ENCODE measurements at places on chromosomes 12 and 14.

DNA sequence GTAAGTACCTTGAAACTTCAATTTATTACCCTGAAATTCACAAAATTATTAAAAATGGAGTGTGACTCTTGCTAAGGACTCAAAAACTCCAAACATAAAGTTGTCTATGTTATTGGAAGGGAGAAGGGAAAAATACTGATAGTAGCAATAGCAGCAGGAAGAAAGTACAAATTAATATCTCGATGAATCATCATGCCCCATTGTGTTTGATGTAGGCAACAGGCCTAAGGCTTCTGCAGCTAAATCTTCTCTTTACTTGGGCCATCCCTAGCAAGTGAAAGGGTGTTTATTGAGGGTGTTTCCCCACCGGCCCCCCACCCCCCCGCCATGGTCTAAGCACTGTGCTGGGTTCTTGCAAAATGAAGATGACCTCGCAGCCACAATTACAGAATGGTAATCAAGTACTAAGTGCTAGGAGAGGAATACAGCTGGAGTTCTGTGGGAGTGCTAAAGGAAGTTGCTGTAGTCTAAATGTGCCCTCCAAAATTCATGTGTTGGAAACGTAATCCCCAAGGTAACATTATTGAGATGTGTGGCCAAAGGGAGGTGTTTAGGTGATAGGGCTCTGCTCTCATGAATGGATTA is 76.5 kb downstream of the SNAPC1 start:
- no peak for DNase-seq

DNA sequence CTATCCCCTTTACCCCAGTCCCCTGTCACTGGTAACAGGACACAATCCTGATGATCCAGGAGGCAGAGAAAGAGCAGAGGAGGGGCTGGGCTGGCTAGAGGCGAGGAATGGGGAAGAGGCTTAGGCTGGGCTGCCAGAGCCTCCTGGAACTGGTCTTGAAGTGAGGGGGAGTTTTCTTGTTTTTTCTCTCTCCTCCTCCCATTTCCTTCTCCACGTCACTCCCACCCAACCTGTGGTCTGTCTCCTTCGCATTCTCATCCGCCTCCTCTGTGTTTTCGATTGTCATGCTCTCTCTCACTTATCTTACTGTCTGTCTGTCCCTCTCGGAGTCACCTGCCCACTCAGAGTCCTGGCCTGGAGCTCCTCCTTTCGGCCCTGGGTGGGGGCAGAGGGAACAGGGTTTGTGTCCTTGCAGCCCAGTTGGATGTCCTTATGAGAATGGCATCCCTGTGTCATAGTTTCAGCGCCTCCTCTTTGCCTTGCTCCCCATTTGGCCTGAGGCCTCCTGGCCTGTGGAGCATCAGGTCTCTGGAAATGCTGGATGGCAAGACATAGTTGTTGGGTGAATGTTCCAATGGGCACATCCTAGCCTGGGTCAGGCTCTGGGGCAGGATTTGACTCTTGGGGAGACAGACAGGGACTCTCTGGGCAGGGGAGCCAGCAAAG is 3.4 kb upstream of the KRT80 start:
- DNase-seq = no peak

DNA sequence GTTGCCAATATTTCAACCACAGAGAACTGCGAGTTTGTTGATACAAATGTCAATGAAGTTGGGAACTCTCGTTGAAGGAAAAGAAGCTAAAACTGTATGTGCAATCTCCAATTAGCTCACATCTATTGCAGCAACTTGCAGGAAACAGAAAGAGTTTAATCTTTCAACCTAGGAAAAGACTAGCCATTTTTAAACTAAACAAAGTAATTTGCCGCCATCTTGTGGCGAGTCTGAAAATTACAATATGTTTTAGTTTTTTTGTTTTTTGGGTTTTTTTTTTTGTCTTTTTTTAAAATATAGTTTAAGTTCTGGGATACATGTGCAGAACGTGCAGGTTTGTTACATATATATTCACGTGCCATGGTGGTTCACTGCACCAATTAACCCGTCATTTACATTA is 131.2 kb upstream of the FOXG1 start:
- DNase-seq = no peak

GRCh38 chr14:47715330-47715729 is 39.9 kb upstream of the MDGA2 start:
- DNase-seq = no peak

GRCh38 chr12:83954956-83955601 is 957.5 kb downstream of the SLC6A15 start:
- no peak for DNase-seq

- no peak for DNase-seq
Observed at GRCh38 chr14:68113343-68113930, 293.9 kb downstream of the RAD51B start.

GRCh38 chr14:74265301-74265965 is 26.2 kb downstream of the VSX2 start:
- DNase-seq = no peak

GRCh38 chr14:64812412-64812811 is 67.3 kb downstream of the SPTB start:
- DNase-seq = peak; percentile 13

- DNase-seq = no peak
Observed at GRCh38 chr12:1496162-1496900, 98.0 kb downstream of the FBXL14 start.

- no peak for DNase-seq
Observed at GRCh38 chr12:72030277-72030676, 91.6 kb downstream of the TPH2 start.

- no peak for DNase-seq
Observed at GRCh38 chr14:94373708-94374107, 14.7 kb downstream of the SERPINA1 start.

- no peak for DNase-seq
Observed at GRCh38 chr12:41680155-41680554, 464.5 kb downstream of the GXYLT1 start.

GRCh38 chr12:57086493-57087009 is 2.4 kb upstream of the NAB2 start:
- DNase-seq = peak; percentile 61

DNA sequence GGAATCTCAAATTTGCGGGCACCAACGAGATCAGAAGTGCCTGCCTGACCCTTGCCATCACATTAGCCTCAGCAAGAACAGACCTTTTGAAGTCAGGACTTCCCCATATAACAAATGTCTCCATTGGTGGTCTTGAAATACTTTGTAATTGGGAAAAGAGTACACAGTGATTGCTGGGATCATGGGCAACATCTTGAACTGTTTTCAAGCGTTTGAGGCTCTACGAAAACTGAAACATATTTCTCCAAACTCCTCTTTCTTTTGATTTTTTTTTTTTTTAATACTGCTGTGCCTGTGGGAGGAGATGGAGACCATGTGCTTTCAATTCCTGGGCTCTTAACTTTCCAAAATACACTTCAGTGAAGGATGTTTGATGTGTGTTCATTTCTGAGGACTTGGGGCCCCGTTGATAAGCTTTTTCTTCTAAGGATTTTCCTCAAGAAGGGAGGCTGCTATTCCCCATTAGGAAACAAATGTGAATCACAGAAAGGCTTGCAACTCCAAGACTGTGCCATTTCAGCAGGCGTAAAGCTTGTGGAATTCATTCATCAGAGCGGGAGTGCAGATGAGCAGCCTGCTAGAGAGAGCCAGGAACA is 94.5 kb downstream of the TMEM132C start:
- no peak for DNase-seq

GRCh38 chr14:61255968-61256367 is 25.2 kb downstream of the TMEM30B start:
- DNase-seq = no peak

- no peak for DNase-seq
Observed at GRCh38 chr12:52910248-52910883, 5.5 kb upstream of the KRT8 start.

- DNase-seq = no peak
Observed at GRCh38 chr12:53340398-53340797, 4.2 kb upstream of the SP7 start.

DNA sequence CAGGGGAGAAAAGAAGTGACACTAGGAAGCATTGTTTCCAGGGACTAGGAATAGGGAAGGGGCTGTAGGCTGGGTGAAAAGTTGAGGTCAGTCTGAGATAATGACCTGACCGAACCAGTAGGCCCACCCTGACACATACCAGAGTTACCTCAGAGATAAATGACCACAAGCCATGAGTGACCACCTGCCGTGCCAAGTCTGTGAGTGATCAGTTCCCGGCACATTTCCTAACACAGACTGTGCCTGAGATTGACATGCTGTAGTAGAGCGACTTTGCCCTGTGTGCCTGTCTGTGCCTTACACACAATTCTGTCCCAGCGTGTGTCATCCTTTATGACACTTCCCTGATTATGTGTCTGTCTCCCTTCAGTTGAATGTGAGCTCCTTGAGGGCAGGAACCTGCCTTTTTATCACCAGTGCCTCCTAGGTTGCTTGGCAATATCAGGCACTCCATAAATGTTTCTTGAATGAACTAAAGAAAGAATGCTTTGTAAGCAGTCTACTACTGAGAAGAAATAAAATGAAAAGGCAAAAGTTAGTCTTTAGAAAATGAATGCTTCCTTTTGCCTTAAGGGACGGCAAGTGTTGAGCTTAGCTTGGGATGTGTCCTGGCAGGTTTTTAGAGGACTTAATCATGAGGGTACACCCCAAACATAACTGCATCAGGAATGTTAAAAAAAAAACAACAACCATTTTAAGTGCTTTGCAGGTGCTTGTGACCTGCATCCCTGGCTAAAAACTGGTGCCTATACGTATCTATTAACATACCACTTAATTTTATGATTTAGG is 9.6 kb upstream of the SSPN start:
- DNase-seq = no peak

DNA sequence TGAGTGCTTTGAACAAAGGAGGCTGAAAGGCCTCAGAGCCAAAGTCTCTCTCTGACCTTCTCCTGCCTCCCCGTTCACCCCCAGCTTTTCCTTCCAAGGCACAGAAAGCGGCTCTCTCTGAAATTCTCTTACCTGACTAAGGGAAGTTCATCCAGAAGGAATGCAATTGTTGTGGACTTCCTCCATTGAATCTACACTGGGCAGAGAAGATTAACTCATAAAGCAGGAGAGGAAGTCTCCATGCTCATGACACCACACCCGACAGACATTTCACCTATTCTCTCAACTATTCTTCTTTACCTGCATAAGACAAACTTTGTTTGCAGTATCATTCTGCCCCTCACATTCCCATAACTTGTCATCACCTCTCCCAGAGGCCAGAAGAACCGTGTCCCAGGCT is 129.3 kb upstream of the CCDC175 start:
- no peak for DNase-seq

- no peak for DNase-seq
Observed at GRCh38 chr12:118925826-118926225, 55.5 kb upstream of the SRRM4 start.

DNA sequence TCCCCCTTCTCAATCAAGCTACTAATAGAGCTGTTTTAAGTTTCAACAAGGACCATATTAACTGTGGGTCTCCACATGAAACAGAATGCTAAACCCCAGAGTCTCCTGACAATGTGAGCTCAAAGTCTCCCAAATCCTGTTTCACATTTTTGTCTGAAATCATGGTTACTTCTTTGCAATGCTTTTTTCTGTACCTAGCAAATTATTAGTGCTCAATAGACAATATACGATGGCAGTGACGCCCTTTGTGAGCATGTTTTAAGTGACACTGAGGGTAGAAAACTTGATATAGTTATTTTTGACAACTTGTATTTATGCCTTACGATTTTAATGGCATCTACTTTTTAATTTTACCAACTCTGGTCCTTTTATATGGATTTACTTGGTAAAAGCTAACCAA is 85.4 kb upstream of the SOX5 start:
- DNase-seq = no peak

DNA sequence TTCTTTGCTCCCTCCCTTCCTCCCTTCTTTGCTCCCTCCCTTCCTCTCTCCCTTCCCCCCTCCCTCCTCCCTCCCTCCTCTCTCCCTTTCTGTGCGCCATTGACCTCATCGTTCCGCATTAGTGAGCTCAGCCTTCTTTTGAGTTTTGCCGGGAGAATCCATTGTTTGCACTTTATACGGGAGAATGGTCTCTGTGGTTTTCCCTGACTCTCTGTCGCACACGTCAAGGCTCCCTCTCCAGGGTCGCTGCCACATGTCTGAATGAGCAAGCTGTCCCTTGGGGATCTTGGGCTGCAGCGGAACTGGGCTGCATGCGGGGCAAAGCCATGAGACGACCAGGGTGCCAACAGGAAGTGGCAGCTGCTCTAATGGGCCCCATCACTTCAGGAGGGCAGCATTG is 118.5 kb downstream of the GLT1D1 start:
- no peak for DNase-seq

GRCh38 chr14:42241101-42241500 is 634.4 kb downstream of the LRFN5 start:
- DNase-seq = no peak

- DNase-seq = no peak
Observed at GRCh38 chr14:95143808-95144620, 13.3 kb downstream of the DICER1 start.
